ENCODE measurements at places on chromosomes 5 and 9.

DNA sequence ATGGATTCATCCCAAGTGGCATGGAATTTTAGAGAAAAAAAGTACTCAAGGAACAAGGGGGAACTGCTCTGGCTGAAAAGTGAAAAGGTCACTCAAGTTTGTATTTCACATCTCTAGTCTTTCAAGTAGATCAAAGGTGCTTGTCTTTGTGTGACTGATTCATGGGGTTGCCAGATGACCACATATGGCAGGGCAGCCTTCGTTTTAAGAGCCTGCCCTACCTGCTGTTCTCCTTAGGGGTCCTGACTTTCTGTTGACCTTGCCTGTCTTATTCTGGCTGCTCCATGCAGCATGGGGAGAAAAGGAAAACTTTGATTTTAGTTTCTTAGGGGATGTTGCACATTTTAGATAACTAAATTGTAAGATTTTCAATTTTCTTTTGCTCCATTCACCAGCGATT, 877.7 kb downstream of the TLE1 start:
- DNase-seq, result no peak

DNA sequence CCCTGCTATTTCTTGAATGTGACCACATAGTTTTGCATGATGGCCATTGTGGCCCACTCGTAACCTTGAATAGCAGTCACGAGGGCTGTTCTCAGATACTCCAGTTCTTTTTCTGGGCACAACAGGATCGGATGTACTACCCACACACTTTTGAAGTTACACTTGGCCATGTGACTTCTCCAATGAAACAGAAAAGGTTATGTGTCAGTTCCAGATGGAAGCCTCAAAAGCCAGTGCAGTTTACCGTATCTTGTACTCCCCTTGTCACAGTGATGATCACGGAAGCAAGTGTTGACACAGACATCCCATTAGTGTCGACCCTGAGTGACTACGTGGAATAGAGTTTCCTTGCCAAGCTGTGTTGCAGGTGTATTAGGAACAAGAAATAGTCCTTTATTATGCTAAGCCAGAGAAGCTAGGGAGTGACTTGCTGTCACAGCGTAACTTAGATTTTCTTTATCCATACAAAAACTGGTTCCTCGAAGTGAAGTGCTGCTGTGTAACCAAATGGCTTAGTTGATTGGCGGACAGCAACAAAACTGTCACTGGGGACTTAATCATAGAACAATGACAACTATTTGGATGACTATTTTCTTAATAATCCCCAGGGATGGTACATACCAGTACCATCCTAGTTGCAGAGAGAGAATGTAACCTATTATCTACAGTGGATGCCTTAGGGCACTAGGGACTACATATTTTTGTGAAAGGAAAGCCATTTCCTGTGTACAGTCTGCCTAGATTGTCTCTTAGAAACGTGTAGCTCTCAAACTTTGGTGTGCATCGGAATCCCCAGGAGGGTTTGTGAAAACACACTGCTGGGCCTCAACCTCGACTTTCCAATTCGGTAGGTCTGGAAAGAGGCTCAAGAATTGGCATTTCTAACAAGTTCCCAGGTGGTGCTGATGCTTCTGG, 90.1 kb upstream of the DMRT1 start:
- no peak for DNase-seq

- no peak for DNase-seq
Observed at GRCh38 chr5:120817044-120817985, 353.2 kb downstream of the PRR16 start.

GRCh38 chr9:35353731-35354365, 136.1 kb upstream of the RUSC2 start:
- DNase-seq, result no peak

DNA sequence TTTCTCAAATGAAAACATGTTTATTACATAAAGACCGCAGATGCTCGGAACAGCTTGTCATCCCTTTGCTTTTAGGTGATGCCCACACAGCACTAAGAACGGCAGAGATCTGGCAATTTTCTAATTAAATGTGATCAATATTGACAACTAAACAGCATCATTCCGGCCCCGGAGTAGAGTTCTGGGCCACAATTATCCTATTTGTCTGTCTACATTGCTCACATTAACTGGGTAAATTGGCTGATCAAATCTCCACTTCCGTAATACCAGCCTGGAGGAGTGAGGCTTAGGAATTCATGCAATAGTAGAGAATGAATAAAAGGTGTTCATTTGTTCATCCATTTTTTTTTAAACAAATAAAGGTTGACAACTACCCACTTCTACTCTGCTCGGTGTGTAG, 245.1 kb upstream of the C9orf72 start:
- no peak for DNase-seq
